ENCODE measurements at places on chromosomes 12 and 14.

DNA sequence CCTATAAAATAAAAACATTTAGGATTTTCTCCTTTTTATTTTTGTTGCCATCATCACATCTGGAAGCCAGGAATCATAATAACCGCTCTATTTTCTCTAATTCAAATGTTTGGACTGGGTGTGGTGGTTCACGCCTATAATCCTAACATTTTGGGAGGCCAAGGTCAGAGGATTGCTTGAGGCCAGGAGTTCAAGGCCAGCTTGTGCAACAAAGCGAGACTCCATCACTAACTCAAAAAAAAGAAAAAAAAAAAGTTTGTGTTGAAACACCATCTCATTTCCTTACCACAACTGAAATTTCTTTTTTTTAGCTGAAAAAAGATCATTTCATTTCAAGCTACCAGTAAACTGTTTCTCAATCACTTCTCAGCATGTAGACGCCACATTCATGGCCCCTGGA lies 8.8 kb upstream of the BAZ1A start:
- DNase-seq = no peak

GRCh38 chr14:78593949-78594348 lies 423.8 kb downstream of the NRXN3 start:
- DNase-seq = no peak

- no peak for DNase-seq
These were observed 1.5 kb upstream of the GALNT6 start for GRCh38 chr12:51392556-51393237.

DNA sequence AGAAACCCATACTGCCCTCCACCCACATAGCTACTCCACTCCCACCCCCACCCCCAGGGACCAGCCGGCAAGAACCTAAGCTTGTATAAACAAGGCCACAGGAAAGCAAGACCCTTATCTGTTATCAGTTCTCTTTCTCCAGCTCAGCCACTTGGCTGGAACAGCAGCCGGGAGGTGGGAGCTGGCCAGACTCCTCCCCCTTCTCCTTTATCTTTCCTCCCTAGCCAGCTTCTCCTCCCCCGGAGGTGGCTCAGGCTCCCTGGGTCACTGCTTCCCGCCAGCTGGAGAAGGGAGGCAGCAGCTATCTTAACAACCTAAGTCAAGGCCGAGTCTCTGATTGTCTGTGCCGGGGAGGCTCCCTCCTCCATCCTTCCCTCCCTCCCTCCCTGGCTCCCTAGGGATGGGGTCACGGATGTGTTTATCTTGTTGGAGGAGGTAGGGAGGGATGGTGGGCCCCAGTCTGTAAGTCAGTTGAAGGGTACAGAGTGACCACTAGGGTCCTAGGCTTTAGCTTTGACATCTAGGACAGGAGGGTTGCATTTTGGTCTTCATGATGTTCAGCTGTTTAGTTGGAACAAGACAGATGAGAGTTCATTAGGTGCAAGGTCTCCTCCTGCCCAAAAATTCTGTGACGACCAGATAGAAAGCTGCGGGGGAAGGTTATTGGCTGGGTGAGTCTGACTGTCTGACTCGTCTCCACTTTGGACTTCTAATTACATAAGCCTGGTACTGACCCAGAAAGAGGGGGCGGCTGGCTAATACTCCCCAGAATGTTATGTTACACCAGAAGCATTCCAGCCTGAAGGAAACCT lies 29.7 kb downstream of the ZFP36L1 start:
- DNase-seq = no peak

DNA sequence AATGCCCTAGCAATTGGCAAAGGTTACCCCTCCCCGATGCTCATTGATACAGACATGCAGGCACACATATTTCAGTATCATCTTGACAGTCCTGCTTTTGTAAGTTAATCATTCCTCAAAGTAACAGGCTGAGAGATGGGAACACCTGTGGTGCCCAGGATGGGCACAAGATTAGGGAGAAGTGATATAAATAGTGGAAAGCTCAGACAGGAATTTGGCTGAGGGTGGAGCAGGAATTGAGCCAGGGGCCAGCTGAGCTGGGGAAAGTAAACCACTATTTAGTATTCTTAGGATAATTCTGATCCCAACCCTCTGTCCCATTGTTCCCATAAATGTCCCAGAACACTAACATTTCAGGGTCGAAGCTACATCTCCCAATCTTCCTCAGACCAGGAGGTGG lies 38.3 kb downstream of the DAO start:
- DNase-seq = no peak

Data from D721Med (cell line).